ENCODE measurements at places on chromosomes 11 and 22.

- no peak for DNase-seq
Measured at GRCh38 chr11:1048375-1049070, 12.0 kb upstream of the MUC6 start.

DNA sequence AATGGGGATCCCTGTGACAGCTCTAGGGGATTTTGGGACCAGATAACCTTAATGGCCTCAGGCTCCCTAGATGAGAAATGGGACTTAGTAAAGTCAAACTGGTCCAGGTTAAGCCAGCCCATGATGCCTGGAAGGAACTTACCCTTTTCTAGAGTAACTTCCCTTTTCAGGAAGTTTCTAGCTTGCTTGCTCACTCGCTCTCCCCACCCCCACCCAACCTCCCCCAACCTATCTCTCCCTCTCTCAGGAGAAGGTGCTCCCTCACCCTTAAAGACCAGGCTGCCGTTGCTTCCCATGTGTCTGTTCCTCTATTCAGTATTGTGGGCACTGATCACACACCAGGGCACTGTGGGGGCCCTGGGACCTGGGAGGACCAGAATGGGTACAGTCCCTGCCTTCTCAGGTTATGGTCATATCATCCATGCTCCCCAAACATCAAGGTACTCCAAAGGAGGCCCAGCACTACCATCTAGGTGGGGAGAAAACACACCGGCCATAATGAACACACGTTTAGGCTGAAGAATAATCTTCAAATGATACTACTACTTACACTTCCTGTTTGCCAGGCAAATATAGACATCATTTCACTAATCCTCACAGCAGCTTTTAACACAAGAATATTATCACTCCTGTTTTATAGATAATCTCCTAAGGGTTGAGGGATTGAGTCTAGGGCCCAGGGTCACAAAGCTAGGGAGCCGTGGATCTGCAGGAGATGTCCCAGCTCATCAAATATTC is 18.2 kb downstream of the KCNQ1OT1 start:
- DNase-seq: no peak

DNA sequence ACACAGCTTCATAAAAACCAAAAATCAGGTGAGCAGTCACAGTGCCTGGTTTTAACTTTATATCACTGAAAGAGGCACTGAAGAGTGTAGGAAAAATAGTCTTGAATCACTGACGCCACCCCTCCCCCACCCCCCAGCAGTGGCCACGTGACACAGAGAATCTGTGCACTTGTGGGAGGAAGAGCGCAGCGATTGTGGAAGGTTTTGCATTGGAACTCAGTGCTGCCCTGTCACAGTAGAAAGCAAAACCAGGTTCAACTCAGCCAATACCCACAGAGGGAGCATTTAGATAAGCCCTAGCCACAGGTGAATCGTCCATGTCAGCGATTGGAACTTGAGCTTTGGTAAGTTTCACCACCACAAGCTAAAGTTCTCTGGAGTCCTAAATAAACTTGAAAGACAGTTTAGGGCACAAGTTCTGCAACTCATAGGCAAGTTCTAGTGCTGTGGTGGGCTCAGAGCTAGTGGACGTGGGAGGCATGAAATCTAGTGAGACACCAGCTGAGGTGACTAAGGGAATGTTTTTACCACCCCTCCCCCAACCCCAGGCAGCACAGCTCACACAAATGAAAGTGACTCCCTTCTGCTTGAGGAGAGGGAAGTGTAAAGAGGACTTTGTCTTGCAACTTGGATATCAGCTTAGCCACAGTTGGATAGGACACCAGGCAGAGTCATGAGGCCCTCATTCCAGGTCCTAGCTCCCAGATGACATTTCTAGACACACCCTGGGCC is 13.3 kb downstream of the OR52B2 start:
- no peak for DNase-seq

- no peak for DNase-seq
Measured at GRCh38 chr11:131242476-131243000, 127.9 kb upstream of the NTM start.

DNA sequence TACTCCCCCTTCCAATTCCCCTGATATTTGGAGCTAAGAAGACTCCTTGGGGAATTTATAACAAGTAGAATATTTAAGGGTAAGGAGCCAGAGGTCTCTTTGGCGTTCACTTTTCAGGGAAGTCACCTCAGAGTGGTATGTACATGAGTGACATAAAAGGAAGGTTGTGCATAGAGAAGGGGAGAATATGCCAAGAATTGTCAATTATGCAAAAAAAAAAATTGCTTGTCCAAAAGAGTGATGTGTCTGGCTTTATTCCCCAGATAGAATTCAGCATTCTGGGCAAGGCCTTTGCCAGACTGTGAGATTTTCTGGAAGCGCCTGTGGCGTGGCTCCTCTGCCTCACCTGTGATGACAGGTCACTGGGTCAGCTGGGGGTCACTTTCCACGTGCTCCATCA is 170.2 kb downstream of the MIAT start:
- DNase-seq: no peak

- no peak for DNase-seq
Measured at GRCh38 chr11:11213117-11213516, 139.9 kb downstream of the CSNK2A3 start.

- DNase-seq: no peak
Measured at GRCh38 chr11:6497069-6497839, at the start of gene DNHD1. Gene DNHD1, plus strand, starts transcription at chr11:6497280. Its CDS starts 936 bp downstream, at chr11:6498216.

DNA sequence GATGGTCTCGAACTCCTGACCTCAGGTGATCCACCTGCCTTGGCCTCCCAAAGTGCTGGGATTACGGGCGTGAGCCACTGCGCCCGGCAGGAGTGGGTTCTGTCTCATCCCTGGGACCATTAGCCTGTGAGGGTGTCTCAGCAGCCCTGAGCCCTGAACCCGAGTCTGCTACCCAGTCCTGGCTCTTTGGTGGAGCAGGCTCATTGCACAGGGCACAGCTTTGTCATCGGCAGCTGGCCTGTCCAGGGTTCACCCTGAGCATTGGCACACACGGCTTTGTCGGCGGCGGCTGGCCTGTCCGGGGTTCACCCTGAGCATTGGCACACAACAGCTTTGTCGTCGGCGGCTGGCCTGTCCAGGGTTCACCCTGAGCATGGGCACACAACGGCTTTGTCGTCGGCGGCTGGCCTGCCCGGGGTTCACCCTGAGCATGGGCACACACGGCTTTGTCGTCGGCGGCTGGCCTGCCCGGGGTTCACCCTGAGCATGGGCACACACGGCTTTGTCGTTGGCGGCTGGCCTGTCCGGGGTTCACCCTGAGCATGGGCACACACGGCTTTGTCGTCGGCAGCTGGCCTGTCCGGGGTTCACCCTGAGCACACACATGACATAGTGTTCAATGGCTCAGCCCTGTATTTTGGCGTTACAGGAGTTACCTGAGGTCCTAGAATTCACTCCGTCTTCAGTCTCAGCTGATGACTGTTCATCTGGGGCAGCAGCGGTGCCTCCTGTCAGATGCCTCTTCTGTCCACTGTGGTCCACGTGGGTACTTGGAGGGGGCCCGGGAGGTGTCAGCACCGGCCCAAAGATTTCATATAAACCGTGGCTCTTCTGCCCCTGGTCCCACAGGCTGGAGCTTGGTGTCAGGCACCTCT is 1082.5 kb downstream of the BRD1 start:
- DNase-seq: no peak

DNA sequence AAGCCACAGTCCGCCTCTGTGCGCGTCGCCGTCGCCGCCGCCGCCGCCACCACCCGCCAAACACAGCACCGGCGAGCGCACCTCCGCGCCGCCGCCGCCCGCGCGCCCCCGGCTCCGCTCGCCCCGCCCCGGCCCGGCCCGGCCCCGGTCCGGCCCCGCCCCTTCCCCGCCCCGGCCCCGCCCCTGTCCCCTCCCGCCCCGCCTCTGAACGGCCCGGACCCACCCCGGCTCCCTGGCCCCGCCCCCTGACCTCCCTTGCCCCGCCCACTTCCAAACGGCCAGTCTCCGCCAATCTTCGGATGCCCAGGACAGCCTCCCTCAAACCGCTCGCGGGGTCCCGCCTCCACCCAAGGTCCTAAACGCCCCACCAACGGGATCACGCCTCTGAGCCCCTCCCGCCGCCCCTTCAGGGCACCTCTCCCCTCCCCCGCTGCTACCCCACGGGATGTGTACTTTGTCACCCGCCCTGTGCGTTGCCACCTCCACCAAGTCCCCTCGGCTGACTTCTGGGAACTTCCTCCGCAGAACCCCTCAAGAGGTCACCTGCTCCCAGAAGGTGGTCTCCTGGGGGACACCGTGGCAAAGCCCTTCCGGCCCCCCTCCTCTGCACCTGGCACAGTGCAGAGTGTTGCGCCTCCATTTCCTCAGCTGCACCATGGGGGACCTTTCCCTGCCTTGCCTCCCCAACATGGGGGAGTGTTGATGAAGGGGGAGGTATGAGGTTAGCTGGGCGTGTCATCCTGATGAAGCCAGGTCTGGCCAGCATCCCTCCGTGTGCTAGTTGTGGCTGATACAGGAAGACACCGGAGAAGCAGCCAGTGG is at the start of gene KIAA0930:
TSS of gene KIAA0930 (minus strand) at position 85 of the 822 bp plus-strand sequence. CDS start 191 bp downstream, outside the sequence.
- DNase-seq: peak; percentile 86

DNA sequence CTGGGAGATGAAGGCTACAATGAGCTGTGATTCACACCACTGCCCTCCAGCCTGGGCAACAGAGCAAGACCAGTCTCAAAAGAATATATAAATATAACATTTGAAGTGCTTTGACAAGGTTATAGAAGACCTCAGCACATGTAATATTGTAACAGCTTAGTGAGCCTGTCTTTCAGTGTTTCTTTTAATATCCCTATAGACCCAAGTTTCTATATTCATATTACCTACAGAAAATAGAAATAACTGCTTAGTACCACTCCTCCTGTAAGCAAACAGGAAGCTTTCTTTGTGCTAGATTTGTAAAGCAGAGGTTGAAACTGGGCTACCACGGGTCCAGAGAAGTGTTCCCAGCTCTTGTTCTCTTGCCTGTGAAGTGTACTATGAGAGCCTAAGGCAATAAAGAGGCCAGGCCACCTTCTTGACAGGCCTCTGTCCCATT is 68.2 kb downstream of the PPP2R1B start:
- no peak for DNase-seq

- DNase-seq: no peak
Measured at GRCh38 chr11:100562128-100562527, 125.0 kb upstream of the ARHGAP42 start.

DNA sequence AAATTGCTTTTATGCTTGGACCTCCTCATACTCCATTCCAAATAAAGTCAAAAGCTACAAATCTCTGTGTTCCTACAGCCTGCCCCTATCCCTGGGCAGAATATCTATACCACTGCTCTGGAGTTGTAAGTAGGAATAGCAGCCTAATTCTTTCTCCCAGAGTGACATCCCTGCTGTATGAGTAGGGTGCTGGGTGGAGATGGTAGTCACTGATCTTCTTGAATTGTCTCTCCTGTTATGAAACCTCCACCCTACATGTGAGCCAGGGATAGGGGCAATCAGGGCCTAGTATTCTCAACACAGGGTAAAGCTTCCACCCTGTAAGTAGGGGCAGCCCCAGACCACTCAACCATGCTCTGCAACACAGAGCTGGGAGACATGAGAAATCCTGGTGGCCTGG is 19.8 kb downstream of the GALNT18 start:
- DNase-seq: no peak

GRCh38 chr11:113674397-113674685 is 31.8 kb downstream of the TMPRSS5 start:
- no peak for DNase-seq

GRCh38 chr11:80987171-80987570 is 1546.3 kb upstream of the TENM4 start:
- no peak for DNase-seq

- no peak for DNase-seq
Measured at GRCh38 chr11:16397390-16397789, 41.0 kb upstream of the SOX6 start.

DNA sequence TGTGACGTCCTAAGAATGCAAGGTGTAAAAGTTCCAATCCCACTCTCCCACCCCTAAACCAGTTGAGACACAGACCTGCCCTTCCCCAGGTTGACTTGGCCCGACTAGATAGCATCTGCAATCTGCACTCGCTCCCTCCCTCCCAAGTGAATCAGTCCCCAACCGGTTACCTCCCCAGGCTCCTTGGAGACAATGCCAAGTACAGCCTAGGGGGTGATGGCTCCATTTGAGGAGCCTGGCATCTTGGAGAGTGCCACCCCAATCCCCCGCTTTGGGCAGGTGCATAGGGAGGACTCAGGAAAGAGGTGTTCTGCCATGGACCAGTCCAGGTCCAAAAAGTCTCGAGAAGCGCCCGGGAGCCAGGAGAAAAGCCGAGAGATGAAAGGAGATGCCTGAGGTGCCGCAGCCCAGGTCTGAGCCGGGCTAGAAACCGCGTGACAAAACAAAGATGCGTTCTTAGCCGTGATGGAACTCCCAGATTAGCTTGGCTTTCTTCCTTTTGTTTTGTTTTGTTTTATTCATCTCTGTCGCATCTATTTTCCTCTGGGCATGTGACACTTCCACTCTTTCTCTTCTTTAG is 18.7 kb upstream of the SNX32 start:
- DNase-seq: no peak

GRCh38 chr11:21007297-21007696 is 337.9 kb downstream of the NELL1 start:
- no peak for DNase-seq

GRCh38 chr11:64890522-64890939 is 12.1 kb upstream of the EHD1 start:
- no peak for DNase-seq

- DNase-seq: no peak
Measured at GRCh38 chr11:104433751-104434150, 269.8 kb upstream of the PDGFD start.

DNA sequence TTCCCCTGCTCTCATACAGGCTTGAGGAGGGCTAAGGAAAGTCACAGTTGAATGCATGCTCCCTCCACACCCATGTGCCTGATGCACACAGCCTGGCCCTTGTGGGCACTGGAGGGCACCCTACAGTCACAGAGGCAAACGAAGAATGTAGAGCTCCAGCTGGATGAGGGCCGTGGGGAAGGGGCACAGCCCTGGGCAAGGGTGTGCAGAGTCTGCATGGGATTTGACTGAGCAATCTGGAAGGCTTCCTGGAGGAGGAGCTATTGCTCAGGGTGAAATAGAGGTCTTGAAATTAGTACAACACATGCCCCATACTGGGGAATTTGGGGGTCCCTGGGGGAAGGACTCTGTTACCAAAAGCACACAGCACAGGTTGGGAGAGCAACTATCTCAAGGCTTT is 64.0 kb downstream of the KCNQ1 start:
- no peak for DNase-seq
